ENCODE measurements at places on chromosomes 2 and 18.
A peak's percentile ranks its signal among the peaks of the same experiment; 100 is the strongest.

DNA sequence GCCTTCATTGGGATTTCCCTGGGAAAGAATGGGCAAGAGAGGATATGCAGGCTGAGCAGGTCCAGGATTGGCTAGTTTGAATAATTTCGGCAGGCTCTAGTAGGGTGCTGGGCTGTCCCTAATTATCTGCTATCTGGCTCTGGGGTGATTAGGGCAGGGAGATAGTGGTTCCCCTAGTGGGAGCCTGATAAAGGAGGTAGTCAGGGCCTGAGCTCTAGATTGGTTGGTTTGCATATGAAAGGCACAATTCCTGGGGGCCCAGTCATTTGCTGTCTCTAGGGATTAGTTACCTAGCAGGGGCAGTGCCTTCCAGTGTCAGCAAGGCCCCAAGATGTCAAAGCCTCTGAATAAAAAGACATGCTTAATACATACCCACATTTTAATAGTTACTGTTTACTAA is 690.1 kb upstream of the KLHL29 start:
- no peak for DNase-seq

DNA sequence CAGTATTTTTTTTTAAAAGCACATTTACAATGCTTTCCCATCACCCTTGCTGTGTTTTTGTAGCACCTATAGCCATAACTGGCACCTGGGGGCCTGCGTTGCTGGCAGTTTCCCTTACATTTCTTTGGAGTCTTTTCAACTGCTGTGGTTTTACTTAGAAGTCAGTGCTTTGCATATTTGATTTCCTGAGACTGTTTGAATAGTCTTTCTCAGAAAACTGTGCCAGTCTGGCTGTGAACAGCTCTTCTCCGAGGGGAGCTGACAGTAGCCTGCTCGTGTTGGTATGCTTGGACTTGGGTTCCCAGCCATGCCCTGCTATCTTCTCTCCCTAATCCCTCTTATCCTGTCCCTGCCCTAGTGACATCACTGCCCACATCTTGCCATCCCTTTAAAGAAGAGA is 81.5 kb downstream of the DPP4 start:
- no peak for DNase-seq

DNA sequence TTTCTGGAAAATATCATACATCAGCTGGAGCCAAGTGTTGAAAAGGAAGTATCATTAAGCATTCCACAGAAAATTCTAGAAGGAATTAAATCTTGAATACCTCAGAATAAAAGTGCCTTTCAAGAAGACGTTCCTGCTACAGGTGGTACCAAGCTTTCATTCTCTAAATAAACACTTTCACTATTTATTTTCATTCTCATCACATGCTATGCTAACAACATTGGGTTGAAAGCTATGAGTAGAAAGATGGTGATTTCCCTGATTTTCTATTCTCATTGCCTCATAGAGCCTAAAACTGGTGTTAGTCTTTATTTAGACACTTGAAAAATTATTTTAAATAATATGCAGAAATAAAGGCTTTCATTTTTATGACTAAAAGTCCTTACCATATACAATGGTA is 324.7 kb downstream of the LRP1B start:
- DNase-seq = no peak

DNA sequence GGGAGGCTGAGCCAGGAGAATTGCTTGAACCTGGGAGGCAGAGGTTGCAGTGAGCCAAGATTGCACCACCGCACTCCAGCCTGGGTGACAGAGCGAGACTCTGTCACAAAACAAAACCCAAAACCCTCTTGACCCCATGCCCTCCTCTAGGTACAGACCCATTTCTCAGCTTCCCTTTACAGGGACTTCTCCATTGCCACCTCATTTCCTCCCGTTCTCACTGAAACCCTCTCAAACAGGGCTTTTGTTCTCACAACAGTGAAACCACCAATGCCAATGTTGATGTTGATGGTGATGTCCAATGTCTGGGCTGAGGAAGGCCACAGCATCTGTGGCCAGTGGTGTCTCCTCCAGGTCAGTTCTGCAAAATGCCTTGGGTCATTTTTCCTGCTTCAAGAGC is 69.0 kb upstream of the ZCCHC2 start:
- no peak for DNase-seq

DNA sequence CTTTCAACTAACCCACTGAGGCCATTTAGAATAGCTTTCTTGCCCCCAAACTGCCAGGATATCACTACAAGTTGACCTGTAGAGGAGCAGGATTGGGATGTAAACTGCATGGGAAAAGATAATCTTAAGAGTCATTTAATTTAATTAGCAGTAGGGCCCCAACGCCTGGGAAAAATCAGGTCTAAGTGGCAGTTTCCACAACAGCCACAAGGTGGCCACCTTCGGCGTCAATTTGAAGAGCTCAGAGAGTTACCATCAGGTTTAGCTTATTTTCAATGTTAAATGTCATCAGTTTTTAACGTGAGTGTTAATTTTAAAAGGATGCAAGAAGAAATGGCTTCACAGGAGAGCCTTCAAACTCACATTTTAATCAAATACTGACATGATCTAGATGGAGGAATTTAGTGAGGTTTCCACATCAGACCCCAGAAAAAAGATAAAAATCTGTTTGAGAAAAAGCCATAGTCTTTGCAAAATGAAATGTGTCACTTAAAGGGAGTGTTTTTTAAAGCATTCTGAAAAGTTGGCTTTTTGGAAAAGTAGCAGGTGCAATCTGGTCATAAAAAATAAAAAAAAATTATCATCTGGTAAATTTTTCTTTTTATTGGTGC is 77.3 kb upstream of the UPP2 start:
- DNase-seq = peak; percentile 53

DNA sequence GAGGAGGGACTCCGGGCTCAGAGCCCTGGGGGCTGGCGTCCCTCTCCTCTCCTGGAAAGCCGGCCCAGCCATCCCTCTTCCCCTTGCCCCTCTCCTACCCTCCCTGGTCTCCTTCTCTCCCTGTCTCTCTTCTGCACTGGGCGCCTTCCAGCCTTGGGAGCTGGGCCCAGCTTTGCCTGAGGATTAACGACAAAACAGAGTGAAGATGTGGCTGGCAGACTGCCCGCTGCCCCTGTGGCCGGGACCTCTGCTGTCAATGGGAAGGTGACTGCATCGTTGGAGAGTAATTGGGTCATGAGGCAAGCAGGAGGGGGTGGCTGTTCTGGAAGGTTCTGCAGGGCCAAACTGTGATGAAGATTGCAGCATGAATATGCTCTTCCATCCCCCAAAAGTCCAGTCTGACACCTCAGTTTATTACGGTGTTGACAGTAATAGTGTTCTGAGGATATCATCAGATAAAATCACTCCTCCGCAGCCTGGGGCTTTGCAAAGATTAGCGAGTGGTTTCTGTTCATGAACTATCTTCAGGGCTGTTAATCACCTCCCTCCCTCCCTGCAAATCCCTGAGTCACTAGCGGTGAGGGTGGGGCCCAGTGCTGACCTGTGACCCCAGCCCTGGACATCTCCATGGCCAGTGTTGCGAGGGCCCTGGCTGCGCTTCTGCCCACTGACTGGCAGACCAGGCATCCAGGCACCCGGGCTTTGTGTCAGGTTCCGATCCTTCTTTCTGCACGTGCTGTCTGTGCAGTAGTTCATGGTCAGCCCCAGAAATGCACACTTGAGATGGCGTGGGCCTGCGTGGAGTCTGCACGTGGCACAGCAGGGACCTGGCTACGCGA is 23.0 kb downstream of the RTP5 start:
- peak; percentile 22 for DNase-seq

DNA sequence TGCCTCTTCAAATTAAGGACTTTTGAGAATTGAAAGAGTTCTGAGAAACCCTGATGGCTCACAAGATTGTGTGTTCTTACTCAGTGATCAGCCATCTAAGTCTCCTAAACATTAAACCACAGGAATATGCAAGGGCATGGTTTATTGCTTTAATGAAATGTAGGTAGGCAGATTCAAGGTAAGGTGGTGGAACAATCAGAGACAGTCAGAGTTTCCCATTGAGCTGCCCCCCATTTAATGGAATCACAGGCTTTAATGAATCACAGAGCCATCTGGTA is 107.8 kb upstream of the LRATD1 start:
- DNase-seq = peak; percentile 8

- DNase-seq = peak; percentile 18
Observed at GRCh38 chr2:230097841-230098240, 29.1 kb upstream of the SLC16A14 start.

GRCh38 chr18:63909870-63910269 is 2.1 kb downstream of the SERPINB10 start:
- DNase-seq = no peak

GRCh38 chr2:208371634-208371935 is 35.0 kb upstream of the PTH2R start:
- DNase-seq = no peak

DNA sequence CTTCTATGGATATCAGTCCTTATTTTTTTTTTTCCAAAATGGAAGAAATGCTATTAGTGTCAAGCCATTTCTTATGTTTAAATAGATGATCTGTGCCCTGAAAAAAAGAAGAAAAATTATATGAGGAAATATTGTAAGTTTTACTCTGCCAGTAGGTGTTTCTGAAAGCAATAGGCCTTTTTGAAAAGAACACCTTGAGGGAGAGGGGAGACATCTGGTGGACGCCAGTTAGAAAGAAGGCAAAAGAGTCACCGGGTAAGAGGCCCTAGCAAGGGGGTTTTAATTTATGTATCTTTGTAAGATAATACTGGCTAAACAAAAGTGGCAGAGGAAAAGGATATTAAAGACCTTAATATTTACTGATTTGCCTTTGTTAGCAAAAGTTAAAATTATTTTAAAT is 56.1 kb downstream of the DYNAP start:
- DNase-seq = peak; percentile 13

DNA sequence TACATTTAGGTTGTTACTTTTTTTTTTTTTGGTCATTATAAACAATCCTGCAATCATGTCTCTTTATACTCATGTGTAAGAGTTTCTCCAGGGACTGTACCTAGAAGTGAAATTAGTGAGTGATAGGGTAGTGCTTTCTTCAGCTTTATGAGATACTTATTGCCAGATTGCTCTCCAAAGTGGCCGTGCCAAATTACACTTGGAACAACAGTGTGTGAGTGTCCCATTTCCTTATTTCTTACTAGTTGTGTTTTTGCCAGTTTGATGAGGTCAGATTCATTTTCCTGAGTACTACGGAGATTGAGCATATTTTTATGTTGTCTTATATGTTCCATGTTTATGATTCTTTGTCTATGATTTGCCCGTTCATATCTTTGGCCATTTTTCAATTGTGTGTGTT is 39.2 kb downstream of the GALNT1 start:
- no peak for DNase-seq

DNA sequence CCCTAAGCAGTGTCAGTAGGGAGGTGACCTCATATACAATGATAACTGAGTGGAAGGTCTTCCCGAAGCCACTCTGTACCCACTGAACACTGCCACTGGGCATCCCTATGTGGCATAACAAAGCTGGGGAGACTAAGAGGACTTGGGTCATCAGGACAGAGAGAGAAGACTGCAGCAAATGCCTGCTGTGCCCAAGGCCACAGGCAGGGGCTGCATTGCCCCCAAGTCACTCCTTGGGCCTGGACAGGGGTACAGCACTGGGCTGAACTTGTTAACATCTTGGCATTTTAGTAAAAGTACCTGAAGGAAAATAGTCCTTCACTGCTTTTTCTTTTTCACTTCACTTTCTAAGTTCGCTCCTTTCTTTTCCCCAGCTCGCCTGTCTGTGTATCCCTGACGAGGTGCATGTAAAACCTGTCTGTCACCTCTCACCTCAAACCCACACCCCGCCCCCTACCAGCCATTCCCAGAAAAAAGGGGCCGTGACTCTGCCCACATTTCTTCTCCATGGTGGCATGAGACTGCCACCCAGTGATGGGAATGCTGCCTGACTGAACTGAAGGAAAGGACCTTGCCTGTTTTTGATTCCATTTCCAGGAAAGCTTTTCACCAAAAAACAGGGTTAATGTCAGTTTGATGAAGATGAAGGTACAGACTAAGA is 62.9 kb downstream of the MTHFD2 start:
- peak; percentile 26 for DNase-seq

- no peak for DNase-seq
Observed at GRCh38 chr2:9356261-9356660, 67.1 kb downstream of the ITGB1BP1 start.

GRCh38 chr2:240143801-240144648 is 3.6 kb upstream of the OTOS start:
- DNase-seq = peak; percentile 53

DNA sequence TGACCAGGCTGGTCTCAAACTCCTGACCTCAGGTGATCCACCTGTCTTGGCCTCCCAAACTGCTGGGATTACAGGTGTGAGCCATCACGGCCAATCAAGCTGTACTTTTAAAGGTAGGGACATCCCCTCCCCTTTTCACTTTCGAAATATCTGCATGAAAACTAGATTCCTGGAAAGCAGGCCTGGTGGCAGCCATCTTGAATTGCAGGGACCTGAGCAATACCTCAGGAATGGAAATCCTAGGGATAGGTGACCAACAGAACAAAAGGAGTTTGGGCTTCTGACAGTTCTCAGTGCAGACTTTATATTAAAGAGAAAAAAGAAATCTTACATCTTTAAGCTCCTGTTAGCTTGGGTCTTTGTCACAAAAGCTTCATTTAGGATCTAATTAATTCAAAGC is 62.6 kb downstream of the KLF7 start:
- no peak for DNase-seq

DNA sequence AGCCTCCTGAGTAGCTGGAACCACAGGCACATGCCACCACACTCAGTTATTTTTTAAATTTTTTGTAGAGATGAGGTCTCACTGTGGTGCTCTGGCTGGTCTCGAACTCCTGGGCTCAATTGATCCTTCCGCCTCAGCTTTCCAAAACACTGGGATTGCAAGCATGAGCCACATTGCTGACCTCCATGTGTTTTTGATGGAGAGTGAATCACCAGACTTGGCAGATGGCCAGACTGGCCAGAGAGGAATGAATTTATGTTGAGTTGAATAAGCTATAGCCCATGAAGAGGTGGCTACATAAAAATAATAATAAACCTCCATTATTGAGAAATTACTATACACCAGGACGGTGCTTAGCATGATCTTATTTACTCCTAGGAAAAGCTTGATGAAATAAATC is 91.5 kb downstream of the MREG start:
- peak; percentile 81 for DNase-seq

GRCh38 chr2:72954376-72955227 is 37.3 kb downstream of the EMX1 start:
- DNase-seq = no peak

DNA sequence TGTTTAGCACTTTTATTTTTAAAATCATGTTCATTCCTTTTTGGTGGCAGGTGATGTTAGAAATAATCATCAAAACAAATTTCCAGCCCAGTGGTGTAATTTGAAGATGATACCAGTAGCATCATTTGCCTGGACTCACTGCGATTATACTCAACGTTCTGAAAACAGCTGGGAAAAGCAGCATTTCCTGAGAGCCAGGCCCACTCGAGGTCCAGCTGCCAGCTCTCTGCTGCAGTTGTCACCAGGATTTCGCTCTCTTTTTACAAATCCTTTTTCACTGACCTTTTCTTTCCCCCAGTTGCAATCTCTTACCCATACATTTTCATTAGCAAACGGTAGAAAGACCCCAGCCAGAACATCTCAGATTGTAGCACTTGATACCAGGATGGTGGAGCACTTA is 110.6 kb upstream of the LYPD1 start:
- no peak for DNase-seq

GRCh38 chr2:12110074-12110473 is 363.6 kb downstream of the LPIN1 start:
- DNase-seq = no peak

All from mesenchymal stem cell (in vitro differentiated cells and primary cell).